Left lung (tissue), 14 donors: ENCODE measurements at places on chromosomes 11 and 22. TPM values are rescaled to one million over a fixed set of nuclear protein-coding genes. Genes with fewer than 3 reads are reported as not detected.

The VPREB1 gene
- polyA plus RNA-seq = not detected

The KCNQ1OT1 gene
- polyA plus RNA-seq = 2.9 TPM

The BEST1 gene
- 4.4 TPM for polyA plus RNA-seq

The MUC6 gene
- 0.46 TPM for polyA plus RNA-seq

The OTOG gene
- 0.11 TPM for polyA plus RNA-seq

The MMP13 gene
- polyA plus RNA-seq = not detected

- no peak overlapping the region for H3K27ac ChIP-seq
- no peaks in the 10 kb centered on the region for H3K4me1 ChIP-seq
- DNase-seq = no peak
- no peak overlapping the region for H3K4me3 ChIP-seq
- no peaks in the 10 kb centered on the region for H3K27me3 ChIP-seq
These were observed 111.0 kb downstream of the CHST1 start for GRCh38 chr11:45554230-45554967.

GRCh38 chr11:121996574-121996973 lies 119.4 kb downstream of the BLID start:
- H3K36me3 ChIP-seq = no peaks in the 10 kb centered on the region
- H3K27me3 ChIP-seq = no peaks in the 10 kb centered on the region
- no peak overlapping the region for H3K4me3 ChIP-seq
- no peak for DNase-seq

GRCh38 chr11:92137747-92138146 lies 86.9 kb upstream of the FAT3 start:
- no peak overlapping the region for H3K27ac ChIP-seq
- no peak for DNase-seq
- no peaks in the 10 kb centered on the region for H3K36me3 ChIP-seq

DNA sequence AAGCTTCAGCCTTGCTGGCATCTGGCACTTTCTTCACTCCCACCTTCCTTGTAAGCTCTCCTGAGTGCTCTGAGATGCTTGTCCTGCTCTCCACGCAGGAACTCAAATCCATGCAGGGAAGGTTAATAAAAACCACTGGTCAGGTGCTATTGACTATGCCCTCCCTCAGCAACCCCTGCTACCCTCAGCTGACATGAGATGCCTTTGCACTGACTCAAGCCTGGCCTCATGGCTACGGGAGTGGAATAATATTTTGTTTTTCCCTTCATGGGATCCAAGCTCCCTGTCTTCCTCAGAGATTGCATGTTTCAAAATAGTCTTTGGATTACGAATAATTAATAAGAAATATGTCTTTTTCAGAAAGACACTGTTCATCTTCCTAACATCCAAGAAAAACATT lies 31.7 kb upstream of the ABCC8 start:
- no peaks in the 10 kb centered on the region for H3K27me3 ChIP-seq
- H3K4me3 ChIP-seq = no peak overlapping the region
- H3K4me1 ChIP-seq = no peaks in the 10 kb centered on the region
- no peaks in the 10 kb centered on the region for H3K36me3 ChIP-seq
- H3K27ac ChIP-seq = no peak overlapping the region

DNA sequence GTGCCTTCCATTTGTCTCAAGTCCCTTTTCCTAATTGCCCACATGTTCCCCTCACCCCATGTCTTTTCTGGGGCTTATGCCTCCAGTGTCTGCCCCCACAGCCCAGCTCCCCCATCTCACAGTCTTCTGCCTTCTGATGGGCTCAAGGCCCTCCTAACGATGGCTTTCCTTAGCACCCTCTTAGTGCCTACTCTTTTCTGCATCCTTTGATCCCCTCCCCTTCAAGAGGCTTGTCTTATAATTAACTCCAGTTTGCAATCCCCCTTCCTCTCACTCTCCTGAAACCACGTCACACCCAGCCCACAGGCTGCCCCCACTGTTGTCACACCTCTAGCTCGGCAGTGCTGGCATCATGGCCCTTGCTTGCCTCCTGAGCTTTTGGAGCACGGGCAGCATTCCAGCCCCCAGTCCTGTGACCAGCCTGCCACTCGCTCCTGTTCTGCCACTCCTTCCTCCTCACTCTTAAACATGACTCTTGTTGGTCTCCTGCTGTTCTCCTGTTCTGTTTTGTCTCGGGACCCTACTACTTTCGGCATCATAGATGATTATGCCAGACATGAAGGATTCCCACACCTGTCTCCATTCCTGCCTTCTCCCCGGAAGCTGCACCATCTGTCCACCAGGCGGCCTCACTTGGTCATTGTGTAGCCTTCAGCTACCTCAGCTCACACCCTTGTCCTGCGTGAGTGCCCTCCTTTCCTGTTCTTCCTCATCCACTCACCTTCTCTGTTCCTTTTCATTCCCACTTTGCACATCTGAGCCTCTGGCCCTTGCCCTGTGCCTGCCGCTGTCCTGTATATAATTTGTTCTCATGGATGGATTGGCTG lies 26.1 kb downstream of the UBE2L3 start:
- no peak overlapping the region for H3K27ac ChIP-seq
- no peaks in the 10 kb centered on the region for H3K27me3 ChIP-seq
- peaks cover 49% of the 10 kb centered on the region for H3K36me3 ChIP-seq
- H3K4me3 ChIP-seq = no peak overlapping the region

- peak; percentile 31 for DNase-seq
- H3K4me3 ChIP-seq = no peak overlapping the region
- peaks cover 41% of the 10 kb centered on the region for H3K4me1 ChIP-seq
- H3K27ac ChIP-seq = peak overlapping the region; percentile 47
These were observed 78.3 kb upstream of the KCNQ1OT1 start for GRCh38 chr11:2777871-2778629.

GRCh38 chr11:62108971-62109404 lies 14.8 kb upstream of the INCENP start:
- H3K36me3 ChIP-seq = no peaks in the 10 kb centered on the region
- H3K27me3 ChIP-seq = no peaks in the 10 kb centered on the region
- H3K4me1 ChIP-seq = peaks cover 10% of the 10 kb centered on the region

DNA sequence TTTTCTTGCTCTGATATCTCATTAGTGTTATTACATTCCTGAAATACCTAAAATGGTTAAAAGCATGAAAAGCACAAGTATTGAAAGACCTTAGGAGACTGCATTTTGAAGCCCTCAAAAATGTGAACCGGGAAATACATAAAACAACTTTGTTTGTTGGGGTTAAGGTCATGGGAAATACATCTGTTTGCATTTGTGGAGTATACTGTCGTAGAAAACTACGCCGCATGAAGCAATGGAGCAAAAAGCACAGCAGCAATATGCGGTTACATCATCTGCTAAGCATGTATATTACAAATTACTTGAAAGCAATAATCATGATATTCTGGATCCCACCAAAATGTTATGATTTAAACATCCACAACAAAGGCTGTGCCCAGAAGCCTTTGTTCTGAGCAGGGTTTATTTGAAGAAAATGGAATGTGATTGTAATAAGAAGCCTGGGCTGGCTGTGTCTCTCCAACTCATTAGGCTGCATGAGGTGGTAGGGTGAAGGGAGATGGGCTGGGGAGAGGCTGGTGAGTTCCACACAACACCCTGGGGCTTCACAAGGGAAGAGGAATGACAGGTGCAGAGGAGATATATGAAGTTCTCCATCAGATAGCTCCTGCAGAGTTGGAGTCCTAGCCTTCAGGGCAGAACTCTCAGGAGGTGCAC lies 64.7 kb upstream of the LIN7C start:
- DNase-seq = no peak
- no peaks in the 10 kb centered on the region for H3K4me1 ChIP-seq
- H3K36me3 ChIP-seq = no peaks in the 10 kb centered on the region
- H3K4me3 ChIP-seq = no peak overlapping the region
- no peaks in the 10 kb centered on the region for H3K27me3 ChIP-seq

DNA sequence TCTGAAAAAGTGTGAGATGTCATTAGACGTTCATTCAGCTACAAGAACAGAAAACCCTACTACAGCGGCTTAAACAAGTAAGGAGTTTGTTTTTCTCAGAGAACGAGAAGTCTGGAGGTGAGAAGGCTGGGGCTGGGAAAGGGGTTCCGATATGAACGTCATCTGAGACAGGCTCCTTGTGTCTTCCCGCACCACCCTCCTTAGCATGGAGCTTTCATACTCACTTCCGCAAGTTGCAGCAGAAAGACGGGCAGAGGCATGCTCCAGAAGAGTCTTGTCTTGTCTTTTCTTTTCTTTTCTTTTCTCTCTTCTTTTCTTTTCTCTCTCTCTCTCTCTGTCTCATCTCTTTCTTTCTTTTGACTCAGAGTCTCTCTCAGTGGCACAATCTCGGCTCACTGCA lies 3.6 kb downstream of the TMEM45B start:
- no peaks in the 10 kb centered on the region for H3K36me3 ChIP-seq
- H3K4me3 ChIP-seq = no peak overlapping the region
- no peaks in the 10 kb centered on the region for H3K4me1 ChIP-seq
- DNase-seq = no peak

DNA sequence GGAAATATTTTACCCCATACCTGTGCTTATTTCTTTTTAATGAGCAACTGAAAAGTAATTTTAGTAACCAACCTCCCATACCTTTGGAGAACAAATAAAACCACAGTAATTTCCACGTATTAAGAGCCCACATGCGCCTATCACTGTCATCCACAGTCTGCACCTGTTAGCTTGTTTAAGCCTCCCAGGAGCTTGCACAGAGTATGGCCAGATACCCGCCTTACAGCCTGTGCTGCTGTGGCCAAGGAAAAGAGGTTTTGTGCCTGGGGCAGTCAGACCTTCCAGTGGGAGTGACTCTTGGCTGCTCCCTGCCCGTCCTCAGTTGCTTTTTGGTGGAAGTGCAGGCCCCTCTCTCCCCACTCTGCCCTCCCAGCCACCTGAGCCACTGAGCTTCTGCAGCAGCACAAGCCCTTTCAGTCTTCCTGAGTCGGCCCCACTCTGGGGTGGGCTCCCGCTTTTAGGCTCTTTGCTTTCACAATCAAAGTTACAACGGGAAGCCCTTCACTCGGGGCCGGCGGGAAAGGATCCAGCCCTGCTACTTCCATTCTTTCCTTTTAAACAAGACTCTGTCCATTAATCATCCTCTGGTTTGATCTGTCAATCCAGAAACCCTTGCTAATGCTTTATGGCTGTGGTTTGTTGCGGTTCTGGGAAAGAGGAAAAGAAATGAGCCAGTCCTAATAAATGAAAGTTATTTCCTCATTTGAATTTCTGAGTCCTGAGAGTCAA lies 308.8 kb downstream of the TBC1D22A start:
- H3K4me1 ChIP-seq = no peaks in the 10 kb centered on the region
- H3K27ac ChIP-seq = no peak overlapping the region
- no peaks in the 10 kb centered on the region for H3K27me3 ChIP-seq
- DNase-seq = no peak

- no peaks in the 10 kb centered on the region for H3K27me3 ChIP-seq
- DNase-seq = peak; percentile 41
- H3K4me1 ChIP-seq = no peaks in the 10 kb centered on the region
- no peak overlapping the region for H3K27ac ChIP-seq
- no peaks in the 10 kb centered on the region for H3K36me3 ChIP-seq
These were observed 453.4 kb downstream of the NTM start for GRCh38 chr11:131823772-131824171.

DNA sequence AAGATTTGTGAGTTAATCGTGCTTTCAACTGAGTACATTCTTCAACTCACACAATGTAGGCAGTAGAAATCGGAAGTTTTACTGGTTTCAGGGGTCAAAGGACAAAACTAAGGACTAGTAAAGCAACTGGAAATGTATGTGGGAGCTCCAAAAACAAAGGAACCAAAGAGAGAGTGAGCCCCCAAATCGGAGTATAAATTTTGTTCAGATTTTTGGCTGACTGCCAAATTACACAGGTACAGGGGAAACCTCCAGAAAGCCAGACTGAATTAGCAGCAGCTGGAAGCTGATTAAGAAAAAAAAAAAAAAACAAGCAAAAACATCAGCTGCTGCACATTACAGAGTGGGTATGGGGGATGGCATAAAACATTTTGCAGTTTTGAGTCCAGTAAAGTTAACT lies 75.2 kb upstream of the GNAZ start:
- no peaks in the 10 kb centered on the region for H3K4me1 ChIP-seq
- H3K36me3 ChIP-seq = no peaks in the 10 kb centered on the region
- no peak overlapping the region for H3K27ac ChIP-seq
- DNase-seq = no peak
- no peak overlapping the region for H3K4me3 ChIP-seq

- H3K4me1 ChIP-seq = no peaks in the 10 kb centered on the region
- no peak overlapping the region for H3K27ac ChIP-seq
- DNase-seq = no peak
These were observed 42.8 kb downstream of the REXO2 start for GRCh38 chr11:114482114-114482513.

- no peak overlapping the region for H3K4me3 ChIP-seq
- no peak for DNase-seq
- no peak overlapping the region for H3K27ac ChIP-seq
- no peaks in the 10 kb centered on the region for H3K4me1 ChIP-seq
- H3K36me3 ChIP-seq = peaks cover 95% of the 10 kb centered on the region
These were observed 21.7 kb downstream of the CTTN start for GRCh38 chr11:70420008-70420464.

DNA sequence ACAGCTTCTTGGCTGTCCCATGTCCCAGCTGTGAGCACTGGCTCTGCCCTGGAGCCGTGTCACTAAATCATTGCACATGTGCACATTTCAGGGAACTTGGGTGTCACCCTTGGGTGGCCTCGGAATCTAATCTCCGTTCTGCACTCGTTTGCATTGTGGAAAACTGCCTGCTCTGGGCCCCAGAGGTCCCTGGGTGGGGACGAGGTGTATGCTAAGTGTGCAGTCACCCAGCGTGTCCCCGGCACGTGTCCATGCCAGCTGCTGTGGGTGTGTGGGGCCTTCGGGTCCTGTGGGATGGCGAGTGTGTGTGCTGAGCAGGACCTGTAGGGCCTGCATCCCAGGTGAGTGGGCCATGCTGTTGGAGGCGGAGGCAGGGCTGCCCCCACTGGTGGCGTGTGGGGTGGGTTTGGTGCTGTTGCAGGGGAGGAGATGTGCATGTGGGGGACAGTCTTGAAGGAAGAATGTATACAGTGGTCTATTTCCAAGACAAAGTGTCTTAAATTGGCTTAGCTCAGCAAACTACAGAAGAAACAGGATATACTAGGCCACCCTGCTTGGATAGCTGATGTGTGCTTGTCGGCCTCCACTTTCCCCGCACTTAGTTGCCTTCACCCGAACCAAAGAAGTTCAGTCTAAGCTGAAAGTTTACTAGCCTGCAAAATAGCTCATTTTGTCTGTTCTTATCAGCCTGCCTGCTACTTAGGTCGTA lies 14.6 kb downstream of the TANGO2 start:
- H3K27ac ChIP-seq = no peak overlapping the region
- H3K27me3 ChIP-seq = no peaks in the 10 kb centered on the region
- DNase-seq = no peak
- peaks cover 21% of the 10 kb centered on the region for H3K4me1 ChIP-seq
- no peaks in the 10 kb centered on the region for H3K36me3 ChIP-seq
- H3K4me3 ChIP-seq = no peak overlapping the region

GRCh38 chr11:100674212-100674611 lies 12.9 kb upstream of the ARHGAP42 start:
- no peaks in the 10 kb centered on the region for H3K36me3 ChIP-seq
- H3K27ac ChIP-seq = no peak overlapping the region
- no peaks in the 10 kb centered on the region for H3K27me3 ChIP-seq
- no peaks in the 10 kb centered on the region for H3K4me1 ChIP-seq
- DNase-seq = no peak

GRCh38 chr22:45905924-45906865 lies 70.8 kb downstream of the WNT7B start:
- no peaks in the 10 kb centered on the region for H3K36me3 ChIP-seq
- H3K4me3 ChIP-seq = no peak overlapping the region
- H3K27me3 ChIP-seq = peaks cover 60% of the 10 kb centered on the region
- H3K4me1 ChIP-seq = peaks cover 12% of the 10 kb centered on the region
- DNase-seq = no peak
- no peak overlapping the region for H3K27ac ChIP-seq
